CD4-positive, alpha-beta T cell treated with Interleukin-6 at 100 ng/mL for 8 hours (primary cell): ENCODE measurements at places on chromosomes 11 and 22.

- DNase-seq: no peak
Measured at GRCh38 chr11:79744941-79745340, 304.1 kb upstream of the TENM4 start.

DNA sequence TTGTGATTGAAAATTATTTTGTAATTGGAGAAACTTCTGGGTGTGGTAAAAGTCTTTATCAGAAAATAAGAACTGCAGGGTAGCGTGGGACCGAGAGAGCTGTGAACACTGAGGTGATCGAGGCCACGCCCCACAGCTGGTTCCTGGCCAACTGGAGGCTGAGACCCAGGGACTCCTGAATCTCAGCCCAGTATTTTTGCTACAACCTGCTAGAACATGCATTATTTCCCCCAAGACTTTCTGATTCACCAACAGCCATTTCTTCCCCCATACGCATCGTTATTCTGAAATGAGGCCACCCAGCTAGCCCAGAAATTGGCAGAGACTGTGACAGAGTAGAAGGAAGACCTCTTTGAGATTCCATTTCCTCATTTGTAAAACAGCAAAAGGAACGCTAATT, 3.4 kb upstream of the FGF19 start:
- DNase-seq: no peak

GRCh38 chr11:16854979-16855378, 116.5 kb downstream of the C11orf58 start:
- no peak for DNase-seq

DNA sequence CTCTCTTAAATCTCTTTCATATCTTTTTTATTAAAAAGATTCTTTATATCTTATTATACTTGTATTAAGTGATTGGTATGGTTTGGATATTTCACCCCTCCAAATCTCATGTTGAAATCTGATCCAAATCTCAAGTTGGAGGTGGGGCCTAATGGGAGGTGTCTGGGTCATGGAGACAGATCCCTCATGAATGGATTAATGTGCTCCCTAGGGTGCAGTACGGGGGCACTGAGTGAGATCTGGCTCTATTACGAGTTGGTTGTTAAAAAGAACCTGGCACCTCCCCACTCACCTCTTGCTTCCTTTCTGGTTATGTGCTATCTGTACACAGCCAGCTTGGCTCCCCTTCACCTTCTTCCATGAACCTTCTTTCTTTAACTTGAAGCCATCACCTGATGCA, 149.6 kb downstream of the CWF19L2 start:
- DNase-seq: no peak

GRCh38 chr11:101369835-101370234, 214.0 kb downstream of the TRPC6 start:
- no peak for DNase-seq

DNA sequence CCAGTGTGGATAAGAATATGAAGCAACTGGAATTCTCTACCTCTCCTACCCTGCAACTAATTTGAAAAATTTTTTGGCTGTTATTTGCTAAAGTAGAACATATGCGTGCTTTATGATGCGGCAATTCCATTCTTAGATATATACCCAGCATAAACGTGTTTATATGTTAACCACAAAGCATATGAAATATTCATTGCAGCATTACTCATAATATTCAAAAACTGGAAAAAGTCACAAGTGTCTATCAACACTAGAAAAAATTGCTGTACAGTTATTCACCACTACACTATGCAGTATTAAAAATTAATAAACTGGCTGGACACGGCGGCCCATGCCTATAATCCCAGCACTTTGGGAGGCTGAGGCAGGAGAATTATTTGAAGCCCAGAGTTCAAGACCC, 226.4 kb downstream of the LUZP2 start:
- DNase-seq: no peak

GRCh38 chr22:39362932-39363331, 13.1 kb downstream of the SYNGR1 start:
- DNase-seq: no peak

DNA sequence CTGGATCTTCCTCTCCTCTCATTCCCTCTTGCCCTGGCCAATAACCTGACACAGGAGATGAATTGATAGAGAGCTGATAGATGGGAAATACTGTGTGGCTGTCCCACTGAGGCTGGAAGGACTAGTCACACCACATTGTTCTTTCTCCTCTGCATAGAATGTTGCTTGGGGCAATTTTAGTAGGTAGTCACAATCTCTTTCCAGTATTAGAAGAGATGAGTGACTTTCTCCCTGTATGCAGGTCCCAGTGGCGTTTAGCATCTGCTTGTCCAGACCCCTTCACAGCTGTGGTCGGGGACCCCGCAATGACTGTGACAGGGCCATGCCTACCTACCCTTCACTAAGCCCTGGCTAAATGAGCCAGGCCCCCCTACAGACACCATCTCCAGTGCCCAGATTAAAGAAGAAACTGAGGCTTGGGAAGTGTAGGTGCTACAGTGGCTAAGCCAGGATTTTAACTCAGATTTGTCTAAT, 24.0 kb upstream of the P2RY2 start:
- no peak for DNase-seq

- peak; percentile 25 for DNase-seq
Measured at GRCh38 chr11:61509043-61510029, 787 bp downstream of the LRRC10B start.

GRCh38 chr22:43131773-43132501, 11.3 kb downstream of the MCAT start:
- no peak for DNase-seq

- DNase-seq: no peak
Measured at GRCh38 chr11:131606811-131607335, 236.5 kb downstream of the NTM start.
